Bronchus fibroblast of lung (primary cell): ENCODE measurements at places on chromosomes 5 and 9. TPM values are rescaled to one million over a fixed set of nuclear protein-coding genes. Genes with fewer than 3 reads are reported as not detected.

ATP10B gene
- not detected in 2 replicates for total RNA-seq

ZNF622 gene
- total RNA-seq: 27.5 and 30.6 TPM in 2 replicates

CDH10 gene
- total RNA-seq: 0.15 TPM in 1 of 2 replicates, not detected in the other

SLC22A4 gene
- 1.7 and 2.1 TPM in 2 replicates for total RNA-seq

SUSD3 gene
- total RNA-seq: 4.7 and 5.6 TPM in 2 replicates

SPAAR gene
- total RNA-seq: 0.34 TPM in 1 of 2 replicates, not detected in the other

KLF9 gene
- total RNA-seq: 31.3 and 33.7 TPM in 2 replicates

TDRD7 gene
- 1.7 and 2.2 TPM in 2 replicates for total RNA-seq

PTGER4 gene
- total RNA-seq: 26.6 and 34.1 TPM in 2 replicates

DMRT3 gene
- total RNA-seq: not detected in 2 replicates

PHF24 gene
- 0.17 and 0.74 TPM in 2 replicates for total RNA-seq

ARHGAP26 gene
- total RNA-seq: 0.67 and 1.2 TPM in 2 replicates

CER1 gene
- total RNA-seq: not detected in 2 replicates

ZDHHC12 gene
- 87.3 and 88.4 TPM in 2 replicates for total RNA-seq

RAB3C gene
- total RNA-seq: not detected in 2 replicates

PFN3 gene
- not detected in 2 replicates for total RNA-seq

SOHLH1 gene
- total RNA-seq: not detected in 2 replicates

LCN9 gene
- not detected in 2 replicates for total RNA-seq

MXD3 gene
- 81.2 and 89.0 TPM in 2 replicates for total RNA-seq

IFNA13 gene
- not detected in 2 replicates for total RNA-seq

ZNF658 gene
- 1.8 and 2.2 TPM in 2 replicates for total RNA-seq

REEP2 gene
- total RNA-seq: 18.8 and 22.0 TPM in 2 replicates

ITGA2 gene
- 4.8 and 5.5 TPM in 2 replicates for total RNA-seq

MLANA gene
- not detected in 2 replicates for total RNA-seq

SLC28A3 gene
- 0.15 and 0.17 TPM in 2 replicates for total RNA-seq

EDIL3 gene
- 11.1 and 12.6 TPM in 2 replicates for total RNA-seq

FAM193B gene
- 16.0 and 22.0 TPM in 2 replicates for total RNA-seq

CCNO gene
- 0.15 TPM in 1 of 2 replicates, not detected in the other for total RNA-seq

IL13 gene
- total RNA-seq: not detected in 2 replicates

PCDHGB1 gene
- total RNA-seq: 0.30 and 0.34 TPM in 2 replicates

GBGT1 gene
- 2.4 and 3.2 TPM in 2 replicates for total RNA-seq

AMBP gene
- not detected in 2 replicates for total RNA-seq

CXCL14 gene
- total RNA-seq: not detected in 2 replicates

NMUR2 gene
- not detected in 2 replicates for total RNA-seq

HOMER1 gene
- total RNA-seq: 2.7 and 3.7 TPM in 2 replicates

NUTM2G gene
- total RNA-seq: not detected in 2 replicates

PCDHA13 gene
- not detected in 2 replicates for total RNA-seq

PCDHB2 gene
- total RNA-seq: 0.34 and 0.45 TPM in 2 replicates

IL4 gene
- total RNA-seq: not detected in 2 replicates

UGT3A2 gene
- total RNA-seq: not detected in 2 replicates

ADAMTS2 gene
- 28.1 and 37.0 TPM in 2 replicates for total RNA-seq

EGFLAM gene
- total RNA-seq: 1.2 TPM in 2 replicates

PCDHGB3 gene
- total RNA-seq: 0.45 and 0.50 TPM in 2 replicates

SPINK7 gene
- not detected in 2 replicates for total RNA-seq

GMCL2 gene
- total RNA-seq: not detected in 2 replicates

ADAMTSL1 gene
- total RNA-seq: 35.8 and 39.1 TPM in 2 replicates

RANBP17 gene
- total RNA-seq: 4.0 and 4.7 TPM in 2 replicates

LCN1 gene
- total RNA-seq: not detected in 2 replicates

CAMK2A gene
- total RNA-seq: 0.45 TPM in 1 of 2 replicates, not detected in the other

PTPRD gene
- 1.3 and 2.2 TPM in 2 replicates for total RNA-seq

ARSI gene
- total RNA-seq: 11.8 and 13.4 TPM in 2 replicates

DOK3 gene
- 0.17 and 0.74 TPM in 2 replicates for total RNA-seq

TUSC1 gene
- 10.7 and 15.1 TPM in 2 replicates for total RNA-seq

RORB gene
- 0.89 and 1.3 TPM in 2 replicates for total RNA-seq
